ENCODE measurements at places on chromosomes 7 and 10.

DNA sequence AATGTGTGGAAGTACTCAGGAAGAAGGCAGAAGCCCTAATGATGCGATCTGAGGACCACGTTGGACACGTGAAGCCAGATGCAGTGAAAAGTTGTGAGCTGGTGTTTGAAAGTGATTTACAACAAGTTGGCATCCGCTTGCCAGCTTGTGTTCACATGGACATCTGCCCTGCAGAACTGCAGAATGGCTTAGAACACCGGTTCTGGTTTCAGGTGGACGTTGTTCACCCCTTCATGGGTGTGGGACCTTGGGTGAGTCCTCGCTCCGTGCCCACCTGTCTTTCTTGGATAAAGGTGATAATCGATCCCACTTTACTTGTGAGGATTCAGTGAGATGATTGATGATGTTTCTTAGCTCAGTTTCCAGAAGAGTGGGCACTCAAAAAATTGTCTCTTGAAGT is 53.8 kb downstream of the CAMK1D start:
- no peaks in the 10 kb centered on the region for H3K36me3 ChIP-seq
- no peaks in the 10 kb centered on the region for H3K27me3 ChIP-seq
- H3K27ac ChIP-seq: no peak overlapping the region
- no peaks in the 10 kb centered on the region for H3K4me1 ChIP-seq

DNA sequence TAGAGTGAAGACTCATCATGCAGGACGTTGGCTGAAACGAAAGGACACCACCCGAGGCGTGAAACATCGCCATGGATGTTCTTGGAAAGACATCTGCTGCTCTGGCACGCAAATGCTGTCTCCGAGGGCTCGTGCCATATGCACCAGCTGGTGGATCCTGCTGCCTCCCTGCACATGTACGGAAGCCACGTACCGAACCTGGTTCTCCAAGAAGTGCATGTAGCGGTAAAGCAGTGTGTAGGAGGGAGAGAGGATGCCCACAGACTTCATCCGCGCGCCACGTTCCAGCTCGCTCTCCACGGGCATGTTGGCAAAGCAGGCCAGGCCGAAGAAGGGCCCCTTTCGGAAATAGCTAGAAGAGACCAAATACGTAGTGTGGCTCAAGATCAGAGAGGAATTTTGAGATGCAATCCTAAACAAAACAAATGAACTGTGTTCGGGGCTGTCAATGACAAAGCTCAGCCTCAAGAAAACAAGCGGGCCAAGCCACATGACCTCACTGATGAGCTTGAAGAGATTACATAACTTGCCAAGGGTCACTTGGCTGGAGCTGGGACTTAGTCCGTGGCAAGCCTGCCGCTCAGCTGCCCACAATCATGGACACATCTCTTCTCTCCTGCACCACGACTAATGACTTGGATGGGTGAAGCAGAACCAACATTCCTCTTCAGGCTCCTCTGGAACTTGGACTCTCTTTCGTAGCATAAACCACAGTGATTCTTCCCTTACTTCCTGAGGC is 16.5 kb downstream of the DENND11 start:
- H3K27ac ChIP-seq: peak overlapping the region; percentile 7
- no peaks in the 10 kb centered on the region for H3K27me3 ChIP-seq
- no peak for DNase-seq
- H3K4me1 ChIP-seq: no peaks in the 10 kb centered on the region

DNA sequence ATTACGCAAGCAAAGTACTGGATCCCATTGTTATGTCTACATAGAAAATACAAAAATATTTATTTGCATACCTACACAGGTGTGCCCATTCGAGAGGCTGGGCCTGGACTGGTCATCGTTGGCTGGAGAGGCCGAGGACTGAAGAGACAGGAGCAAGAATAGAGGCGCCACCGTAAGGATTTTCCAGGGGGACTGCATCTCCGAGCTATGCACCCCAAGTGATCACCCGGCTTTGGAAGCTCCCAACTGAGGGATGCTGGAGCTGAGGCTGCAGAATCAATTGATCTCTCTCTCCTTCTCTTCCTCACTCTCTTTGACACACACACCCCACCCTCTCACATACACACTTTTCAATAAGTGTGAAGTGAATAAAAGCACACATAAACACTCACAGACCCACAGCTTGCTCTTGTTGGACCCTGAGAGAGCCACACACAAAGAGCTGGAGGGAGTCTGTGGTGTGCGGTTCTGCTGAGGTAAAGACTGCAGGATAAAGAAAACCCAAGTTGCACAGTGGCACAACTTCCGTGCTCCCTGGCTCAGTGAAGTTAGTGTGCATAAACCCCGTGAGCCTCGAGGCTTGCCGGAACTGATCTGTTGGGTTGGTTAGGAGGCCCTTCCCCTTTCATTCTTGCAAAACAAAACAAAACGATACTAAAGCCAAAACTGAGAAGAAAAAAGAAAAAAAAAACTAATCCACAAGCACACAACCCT is at the start of gene AOAH:
Gene AOAH, minus strand, starts transcription at position 544 of the 714 bp plus-strand sequence. Its CDS starts 346 bp downstream, at position 198.
- H3K4me3 ChIP-seq: peak within 1 kb of the TSS; percentile 34
- H3K27me3 ChIP-seq: no peaks in the 10 kb centered on the region
- H3K27ac ChIP-seq: peak within 1 kb of the TSS; percentile 29
- no peaks in the 10 kb centered on the region for H3K36me3 ChIP-seq
- no peaks in the 10 kb centered on the region for H3K4me1 ChIP-seq

DNA sequence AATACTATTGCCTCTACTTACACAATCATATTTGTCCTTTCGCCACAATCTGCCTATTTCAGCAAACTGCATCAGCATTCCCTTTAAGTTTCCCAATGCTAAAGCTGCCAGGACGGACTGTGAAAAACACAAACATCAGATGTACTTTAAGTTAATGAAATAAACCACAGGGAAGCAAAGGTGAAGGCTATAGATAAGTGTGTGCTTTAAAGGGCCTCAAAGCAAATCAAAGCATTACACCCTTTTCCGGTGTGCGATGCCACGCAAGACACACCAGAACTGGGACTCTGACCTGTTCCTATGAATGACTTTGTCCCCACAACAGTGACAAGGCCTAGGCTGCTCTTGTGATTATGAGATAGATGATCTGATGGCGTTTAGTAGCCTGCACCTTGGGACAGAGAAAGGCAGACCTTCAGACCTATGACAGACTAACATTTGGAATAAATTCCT is 23.4 kb downstream of the SLC26A3 start:
- no peak overlapping the region for H3K27ac ChIP-seq
- H3K4me1 ChIP-seq: no peaks in the 10 kb centered on the region
- no peaks in the 10 kb centered on the region for H3K27me3 ChIP-seq
- no peak overlapping the region for H3K4me3 ChIP-seq
- H3K36me3 ChIP-seq: no peaks in the 10 kb centered on the region

- DNase-seq: no peak
- H3K27ac ChIP-seq: peak overlapping the region; percentile 88
- H3K4me3 ChIP-seq: peak overlapping the region; percentile 53
- H3K4me1 ChIP-seq: peaks cover 15% of the 10 kb centered on the region
- no peaks in the 10 kb centered on the region for H3K27me3 ChIP-seq
Observed at GRCh38 chr10:21516242-21517131, 9.0 kb downstream of the SKIDA1 start.

GRCh38 chr10:20984662-20985061 is 87.6 kb upstream of the NEBL start:
- H3K27ac ChIP-seq: no peak overlapping the region
- H3K36me3 ChIP-seq: no peaks in the 10 kb centered on the region
- DNase-seq: no peak
- no peak overlapping the region for H3K4me3 ChIP-seq

- no peaks in the 10 kb centered on the region for H3K27me3 ChIP-seq
- H3K36me3 ChIP-seq: no peaks in the 10 kb centered on the region
- DNase-seq: no peak
- no peak overlapping the region for H3K27ac ChIP-seq
Observed at GRCh38 chr10:61784354-61785133, 117.0 kb upstream of the ARID5B start.

GRCh38 chr7:33892945-33893344 is 12.4 kb upstream of the BMPER start:
- H3K4me1 ChIP-seq: no peaks in the 10 kb centered on the region
- no peak for DNase-seq
- no peaks in the 10 kb centered on the region for H3K27me3 ChIP-seq

DNA sequence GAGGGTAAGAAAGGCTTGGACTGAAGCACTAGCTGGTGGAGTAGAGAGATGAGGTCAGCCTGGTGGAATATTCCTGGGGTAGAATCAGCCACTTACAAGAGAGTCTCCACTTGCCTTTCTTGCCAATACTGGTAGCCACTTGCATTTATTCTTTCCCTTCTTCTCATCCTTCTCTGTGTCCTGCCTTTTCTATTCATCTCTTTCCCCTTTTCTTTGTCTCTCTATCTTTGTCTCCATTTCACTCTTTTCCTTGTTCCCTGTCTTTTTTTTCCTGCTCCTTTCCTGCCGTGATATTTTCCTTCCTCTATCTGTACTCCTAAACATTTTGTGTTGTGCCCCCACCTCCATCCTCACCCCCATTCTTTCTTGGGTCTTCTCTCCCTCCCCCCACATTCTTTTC is 214.3 kb downstream of the LRMDA start:
- H3K4me1 ChIP-seq: peaks cover 21% of the 10 kb centered on the region
- H3K4me3 ChIP-seq: no peak overlapping the region
- peak overlapping the region; percentile 30 for H3K27ac ChIP-seq
- H3K27me3 ChIP-seq: no peaks in the 10 kb centered on the region

GRCh38 chr7:45256775-45257174 is 99.2 kb downstream of the RAMP3 start:
- H3K36me3 ChIP-seq: no peaks in the 10 kb centered on the region
- DNase-seq: no peak
- H3K27me3 ChIP-seq: peaks cover 17% of the 10 kb centered on the region
- H3K4me1 ChIP-seq: peaks cover 4% of the 10 kb centered on the region
- H3K27ac ChIP-seq: no peak overlapping the region

- no peaks in the 10 kb centered on the region for H3K27me3 ChIP-seq
- DNase-seq: no peak
- H3K36me3 ChIP-seq: no peaks in the 10 kb centered on the region
- H3K4me1 ChIP-seq: no peaks in the 10 kb centered on the region
- H3K27ac ChIP-seq: no peak overlapping the region
Observed at GRCh38 chr10:43153901-43154300, 15.7 kb downstream of the CSGALNACT2 start.

GRCh38 chr10:53071505-53072125 is 299.0 kb upstream of the MBL2 start:
- no peak for DNase-seq
- no peak overlapping the region for H3K27ac ChIP-seq
- H3K4me3 ChIP-seq: no peak overlapping the region
- no peaks in the 10 kb centered on the region for H3K4me1 ChIP-seq
- H3K27me3 ChIP-seq: no peaks in the 10 kb centered on the region

DNA sequence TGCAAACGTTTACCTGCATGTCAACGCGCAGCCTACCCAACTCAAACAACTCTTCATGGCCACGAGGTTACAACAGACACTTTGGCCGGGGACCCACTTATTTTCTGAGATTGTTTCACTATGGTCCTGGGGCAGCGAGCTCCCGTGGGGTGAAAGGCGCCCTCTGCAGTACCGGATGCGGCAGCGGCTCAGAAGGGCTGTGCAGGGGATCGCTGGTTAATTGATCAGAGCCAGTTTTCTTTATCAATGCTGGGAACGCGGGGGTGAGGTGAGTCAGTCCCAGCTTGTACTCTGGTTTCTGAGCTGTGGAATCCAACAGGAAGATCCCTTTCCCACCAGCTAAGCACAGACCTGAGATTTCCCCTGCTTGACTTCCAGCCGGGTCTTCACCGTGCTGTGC is 366.5 kb upstream of the KLF6 start:
- no peaks in the 10 kb centered on the region for H3K4me1 ChIP-seq
- H3K27ac ChIP-seq: no peak overlapping the region
- H3K4me3 ChIP-seq: no peak overlapping the region
- no peaks in the 10 kb centered on the region for H3K36me3 ChIP-seq

- peaks cover 6% of the 10 kb centered on the region for H3K27me3 ChIP-seq
- H3K4me3 ChIP-seq: no peak overlapping the region
- H3K4me1 ChIP-seq: no peaks in the 10 kb centered on the region
- DNase-seq: no peak
Observed at GRCh38 chr10:111367531-111367930, 290.7 kb downstream of the ADRA2A start.

- H3K4me3 ChIP-seq: no peak overlapping the region
- H3K36me3 ChIP-seq: peaks cover 8% of the 10 kb centered on the region
- DNase-seq: no peak
- H3K27ac ChIP-seq: no peak overlapping the region
Observed at GRCh38 chr10:92562424-92562823, 11.5 kb downstream of the IDE start.

DNA sequence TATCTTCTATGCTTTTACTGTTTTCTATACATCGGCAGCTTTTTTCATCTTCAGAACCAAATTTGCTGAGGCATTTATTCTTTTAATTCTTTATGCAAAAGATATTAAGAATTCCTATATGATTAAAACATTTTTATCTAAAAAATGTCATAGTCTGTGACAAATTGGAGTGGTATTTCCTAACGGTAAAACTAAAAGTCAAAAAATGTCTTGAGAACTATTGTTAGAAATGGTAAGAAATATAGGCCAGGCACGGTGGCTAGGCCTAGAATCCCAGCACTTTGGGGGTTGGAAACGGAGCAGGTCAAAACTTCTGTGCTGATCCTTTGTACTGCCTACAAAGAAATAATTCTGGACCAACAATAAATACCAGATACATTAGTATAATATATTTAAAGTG is 57.7 kb upstream of the PRR15 start:
- DNase-seq: no peak
- no peaks in the 10 kb centered on the region for H3K36me3 ChIP-seq
- H3K4me1 ChIP-seq: no peaks in the 10 kb centered on the region
- no peak overlapping the region for H3K4me3 ChIP-seq
- no peaks in the 10 kb centered on the region for H3K27me3 ChIP-seq

Measured in esophagus squamous epithelium (tissue), 5 donors.